ENCODE measurements at places on chromosomes 1 and 21.

- DNase-seq, result no peak
Measured at GRCh38 chr1:151356696-151357095, 9.6 kb upstream of the RFX5 start.

DNA sequence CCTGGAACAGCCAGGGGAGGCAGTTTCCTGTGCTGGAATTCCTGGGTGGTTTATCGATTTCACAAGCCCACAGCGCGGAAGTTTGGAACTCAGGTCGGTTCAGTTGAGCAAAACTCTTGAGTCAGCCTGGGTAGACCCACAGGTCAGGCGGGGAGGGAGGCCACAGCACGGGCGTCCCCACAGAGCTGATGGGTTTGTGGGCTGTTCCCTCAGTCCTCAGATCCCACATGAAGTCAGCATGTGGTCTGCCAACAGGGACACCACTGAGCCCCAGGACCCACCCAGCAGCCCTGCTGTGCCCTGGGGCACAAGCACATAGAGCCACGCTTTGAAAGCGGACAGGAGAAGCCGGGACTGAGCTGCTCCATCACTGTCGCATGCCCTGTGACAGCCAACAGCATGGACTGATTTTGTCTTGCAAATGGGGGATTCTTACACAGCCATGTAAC is 17.4 kb downstream of the BMP8A start:
- DNase-seq, result no peak

DNA sequence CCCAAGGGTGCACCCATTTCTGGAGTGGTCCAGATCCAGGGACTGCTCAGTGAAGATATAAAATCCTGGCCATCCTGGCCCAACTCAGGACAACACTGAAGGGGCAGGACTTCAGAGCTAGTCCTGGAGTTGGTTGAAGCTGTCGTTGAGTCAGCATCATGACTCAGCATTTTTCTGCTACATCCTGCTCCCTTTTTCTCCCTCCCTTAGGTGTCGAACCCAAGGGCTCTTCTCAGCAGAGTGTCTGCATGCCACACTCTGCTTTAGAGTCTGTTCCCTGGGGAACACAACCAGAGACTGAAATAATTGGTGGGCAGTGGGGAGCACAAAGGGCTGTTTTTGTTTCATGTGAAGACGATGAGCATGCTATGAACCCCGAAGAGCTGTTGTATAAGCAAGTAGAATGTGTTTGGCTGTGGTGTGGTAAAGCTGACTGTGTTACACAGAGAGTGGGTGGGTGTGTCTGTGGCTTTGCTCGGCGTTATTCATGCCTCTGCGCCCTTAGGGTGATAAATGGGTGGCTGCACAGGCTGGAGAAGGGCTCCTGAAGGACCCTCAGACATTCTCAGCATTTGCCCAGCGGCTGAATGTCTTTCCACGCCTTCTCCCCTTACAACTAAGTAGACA is 167.2 kb downstream of the CYYR1 start:
- no peak for DNase-seq

DNA sequence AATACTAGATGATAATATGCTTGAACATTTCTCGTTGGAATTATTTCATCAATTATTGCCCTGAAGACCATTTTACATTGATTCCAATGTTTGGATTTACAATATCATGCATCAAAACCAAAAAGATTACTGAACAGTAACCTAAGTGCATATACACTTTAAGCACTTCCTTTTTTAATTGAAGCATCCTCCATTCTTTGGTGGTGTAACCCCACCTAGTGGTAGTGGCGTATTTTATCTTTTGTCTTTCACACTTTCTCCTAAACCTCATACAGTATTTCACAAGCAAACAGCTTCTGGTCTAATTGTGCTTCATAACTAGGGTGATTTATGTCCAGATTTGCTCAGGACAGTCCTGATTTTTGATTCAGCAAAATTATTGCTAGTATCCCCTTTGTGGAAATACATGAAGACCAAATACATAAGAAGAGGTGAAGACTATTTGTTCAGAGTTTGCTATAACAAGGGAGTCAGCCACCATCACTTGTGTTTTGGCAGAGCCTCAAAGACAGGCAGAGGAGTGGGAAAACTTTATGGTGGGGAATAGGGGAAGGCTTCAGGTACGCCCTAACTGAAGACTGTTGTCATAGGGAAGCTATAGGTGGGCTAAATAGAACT is 3.4 kb upstream of the NVL start:
- DNase-seq, result no peak

GRCh38 chr1:92858564-92859399 is 26.9 kb downstream of the RPL5 start:
- DNase-seq, result peak; percentile 31

DNA sequence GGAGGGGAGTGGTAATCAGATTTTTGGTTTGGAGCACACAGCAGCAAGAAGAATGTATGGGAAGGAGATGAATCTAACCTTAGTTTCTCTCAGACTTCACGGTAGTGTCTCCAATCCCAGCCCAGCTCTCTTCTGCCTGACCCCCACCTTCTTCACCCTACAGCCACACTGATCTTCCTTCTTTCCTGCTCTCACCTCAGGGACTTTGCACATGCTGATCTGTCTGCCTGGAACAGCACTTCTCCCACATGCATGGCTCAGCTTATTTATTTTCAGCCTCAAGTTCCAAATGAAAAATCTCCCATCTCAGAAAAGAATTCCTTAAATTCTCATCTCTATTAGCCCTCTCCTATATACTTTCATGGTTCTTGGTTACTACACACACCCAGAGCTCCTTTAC is 48.8 kb upstream of the LPAR3 start:
- no peak for DNase-seq

GRCh38 chr1:160491017-160491416 is 32.0 kb downstream of the SLAMF6 start:
- DNase-seq, result no peak

- DNase-seq, result no peak
Measured at GRCh38 chr1:84705513-84705912, 15.3 kb upstream of the SSX2IP start.
